ENCODE measurements at places on chromosomes 16 and 17.

- DNase-seq: no peak
Measured at GRCh38 chr16:31077592-31078396, 3.6 kb downstream of the ZNF646 start.

- DNase-seq: no peak
Measured at GRCh38 chr17:37506678-37507077, 17.0 kb downstream of the DUSP14 start.

DNA sequence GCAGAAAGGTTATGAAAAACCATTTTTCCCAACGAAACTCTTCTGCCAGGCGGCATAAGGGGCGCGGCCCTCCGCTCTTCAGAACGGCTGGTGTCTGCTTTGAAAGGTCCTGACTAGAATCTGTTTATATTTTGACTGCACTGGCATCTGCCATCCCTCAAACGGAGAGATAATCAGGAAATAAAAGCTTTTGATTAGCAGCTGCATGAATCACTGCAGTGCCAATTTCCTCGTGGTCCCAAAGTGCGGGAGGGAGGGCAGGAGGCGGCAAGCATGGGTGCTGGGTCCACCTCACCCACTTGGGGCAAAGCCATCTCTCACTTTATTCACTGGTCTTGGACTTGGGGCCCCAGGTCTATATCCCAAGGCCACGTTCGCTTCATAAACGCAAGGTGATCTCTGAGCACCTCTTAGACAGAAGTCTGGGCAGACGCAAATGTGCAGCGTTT is 49.7 kb downstream of the TBC1D16 start:
- no peak for DNase-seq

DNA sequence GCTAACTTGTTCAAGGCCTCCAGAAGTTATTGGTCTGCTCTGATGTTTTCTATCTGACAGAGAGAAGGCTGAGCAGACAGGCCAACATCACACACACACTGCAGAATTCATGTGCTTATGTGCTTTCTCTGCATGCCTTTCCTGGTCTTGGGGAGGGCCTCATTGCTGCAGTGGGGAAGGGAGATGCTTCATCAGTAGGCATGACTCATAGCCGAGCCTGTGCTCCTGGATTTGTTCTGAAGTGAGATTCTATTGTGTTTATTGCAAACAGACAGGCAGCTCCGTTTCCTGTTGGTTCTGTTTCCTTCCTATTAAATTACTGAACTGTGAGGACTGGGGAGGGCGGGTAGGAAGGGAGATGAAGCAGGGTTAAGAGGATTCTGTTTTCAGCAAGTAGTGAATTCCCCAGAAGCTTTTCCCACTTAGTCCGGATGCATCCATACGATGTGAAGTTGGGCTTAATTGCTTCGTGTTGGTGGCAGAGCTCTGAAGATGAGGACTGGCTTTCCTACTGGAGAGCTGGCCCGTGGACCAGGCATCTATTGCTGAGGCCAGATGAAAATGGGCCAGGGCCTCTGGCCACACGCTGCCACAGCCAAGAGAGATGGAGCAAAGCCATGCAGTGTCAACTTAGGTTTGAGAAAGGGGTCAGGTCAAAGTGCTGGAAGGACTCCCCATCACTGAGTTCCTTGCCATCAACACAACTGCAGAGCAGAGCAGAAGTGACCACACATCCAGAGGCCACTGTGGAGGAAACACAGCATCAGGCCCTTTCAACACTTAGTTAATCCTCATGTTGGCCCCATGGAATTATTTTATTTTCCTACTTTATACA is 179.3 kb downstream of the UTP18 start:
- DNase-seq: no peak

DNA sequence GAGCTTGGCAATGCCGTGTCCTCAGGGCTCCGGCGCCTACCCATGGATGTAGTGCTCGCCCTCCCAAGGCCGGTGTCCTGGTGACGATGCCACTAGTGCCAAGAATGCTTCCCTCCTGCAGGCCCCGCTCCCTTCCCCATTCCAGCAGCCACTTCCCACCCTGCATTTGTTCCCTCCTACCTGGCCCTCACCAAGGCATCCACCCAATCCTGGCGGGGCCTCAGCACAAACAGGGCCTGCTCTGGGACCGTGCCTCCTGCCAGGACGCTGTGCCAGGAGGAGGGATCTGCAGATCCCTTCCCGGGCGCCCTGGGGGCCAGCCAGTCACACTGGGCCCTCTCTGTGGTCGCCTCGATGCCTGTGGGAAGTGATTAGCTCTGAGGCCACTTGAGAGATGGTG is 25.1 kb downstream of the ABR start:
- no peak for DNase-seq

- no peak for DNase-seq
Measured at GRCh38 chr17:64355536-64356303, 34.9 kb downstream of the PECAM1 start.

- DNase-seq: no peak
Measured at GRCh38 chr16:89056592-89056991, 37.1 kb upstream of the ACSF3 start.

DNA sequence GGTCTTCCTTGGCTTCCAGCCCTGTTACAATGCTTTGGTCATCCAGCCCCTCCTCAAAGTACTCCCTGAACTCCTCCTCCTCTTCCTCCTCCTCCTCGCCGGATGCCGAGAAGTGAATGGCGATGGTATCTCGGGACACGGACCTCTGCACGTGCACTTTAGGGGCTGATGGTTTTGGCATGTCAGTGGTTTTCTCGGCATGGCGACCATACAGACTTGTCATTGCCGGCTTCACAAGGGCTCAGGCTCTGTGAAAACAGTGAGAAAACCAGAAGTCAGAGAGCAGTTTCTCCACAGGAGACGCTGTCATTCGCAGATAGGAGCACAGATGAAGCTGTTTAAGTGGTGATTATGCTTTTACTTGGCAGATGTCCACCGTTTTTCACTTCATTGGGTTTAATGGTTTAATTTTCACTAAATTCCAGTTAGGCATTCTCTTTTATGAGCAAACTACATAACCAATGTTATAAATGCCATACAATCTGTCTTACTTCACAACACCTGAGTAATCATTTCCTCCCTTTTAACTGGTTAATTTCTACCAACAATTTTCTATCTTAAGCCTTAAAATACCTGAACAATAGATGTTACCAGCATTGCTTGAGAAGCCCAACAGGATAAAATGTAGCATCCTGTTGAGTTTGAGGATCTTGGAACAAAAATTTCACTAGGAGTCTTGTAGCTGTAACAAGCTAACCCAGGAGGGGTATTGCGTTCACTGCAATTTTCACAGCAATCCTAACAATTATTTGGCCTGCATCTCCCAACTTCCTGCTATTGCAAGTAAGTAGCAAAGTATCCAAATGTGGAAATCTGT is 48.9 kb downstream of the TEX2 start:
- no peak for DNase-seq

GRCh38 chr16:57265850-57266530 is 18.5 kb downstream of the PLLP start:
- peak; percentile 47 for DNase-seq

DNA sequence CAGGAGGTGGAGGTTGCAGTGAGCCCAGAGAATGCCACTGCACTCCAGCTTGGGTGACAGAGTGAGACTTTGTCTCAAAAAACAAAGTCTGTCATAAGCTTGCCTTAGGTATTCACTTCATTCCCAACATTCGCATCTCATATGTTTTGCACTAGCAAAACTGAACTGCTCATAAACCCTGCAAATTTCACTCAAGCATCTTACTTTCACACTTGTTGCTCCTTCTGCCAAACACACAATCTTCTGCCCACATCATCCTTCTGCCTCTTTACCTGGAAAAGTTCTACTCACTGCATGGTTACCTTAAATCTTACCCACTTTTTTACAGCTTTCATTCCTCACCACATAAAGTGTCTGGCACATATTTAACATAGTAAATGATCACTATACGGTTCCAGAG is 152.5 kb downstream of the USP22 start:
- DNase-seq: no peak

GRCh38 chr16:1093284-1094123 is 2.5 kb downstream of the C1QTNF8 start:
- no peak for DNase-seq

DNA sequence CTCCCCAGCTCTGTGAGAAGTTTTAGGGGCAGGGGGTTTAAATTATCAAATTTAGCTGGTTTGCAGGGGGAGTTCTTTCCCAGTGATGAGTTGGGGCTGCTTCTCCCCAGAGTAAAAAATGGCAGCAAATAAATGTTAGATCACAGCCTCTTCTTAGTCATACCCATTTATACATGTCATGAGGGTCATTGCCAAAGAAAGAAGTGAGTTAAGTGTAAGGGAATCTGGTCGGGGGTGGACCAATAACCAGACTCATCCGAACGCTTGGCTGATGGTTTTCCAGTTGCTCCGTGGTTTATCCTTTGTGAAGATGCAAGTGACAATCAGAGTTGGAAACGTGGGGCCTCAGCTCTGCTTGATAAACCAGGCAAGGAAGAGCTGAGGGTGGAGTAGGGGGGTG is 87.1 kb downstream of the PLXDC1 start:
- no peak for DNase-seq

DNA sequence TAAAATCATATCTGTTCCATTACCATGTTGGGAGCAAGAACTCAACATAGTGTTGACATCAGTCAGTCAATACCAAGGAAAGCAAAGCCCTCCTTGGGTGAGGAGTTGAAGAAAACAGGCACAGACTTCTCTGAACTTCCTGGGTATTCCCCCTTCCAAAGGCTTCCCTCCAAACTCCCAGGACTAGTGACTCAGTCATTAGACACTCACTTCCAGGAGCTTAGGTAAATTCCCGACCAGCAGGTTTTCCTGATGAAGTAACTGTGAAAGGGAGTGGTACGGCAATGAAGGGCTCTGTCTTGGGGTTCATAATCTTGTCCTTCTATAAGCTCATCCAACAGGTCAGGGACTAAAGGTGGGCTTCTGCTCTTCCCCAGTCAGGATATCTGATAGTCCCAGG is 293.8 kb upstream of the AXIN2 start:
- DNase-seq: no peak

- no peak for DNase-seq
Measured at GRCh38 chr16:85634747-85635544, 21.8 kb downstream of the GSE1 start.

DNA sequence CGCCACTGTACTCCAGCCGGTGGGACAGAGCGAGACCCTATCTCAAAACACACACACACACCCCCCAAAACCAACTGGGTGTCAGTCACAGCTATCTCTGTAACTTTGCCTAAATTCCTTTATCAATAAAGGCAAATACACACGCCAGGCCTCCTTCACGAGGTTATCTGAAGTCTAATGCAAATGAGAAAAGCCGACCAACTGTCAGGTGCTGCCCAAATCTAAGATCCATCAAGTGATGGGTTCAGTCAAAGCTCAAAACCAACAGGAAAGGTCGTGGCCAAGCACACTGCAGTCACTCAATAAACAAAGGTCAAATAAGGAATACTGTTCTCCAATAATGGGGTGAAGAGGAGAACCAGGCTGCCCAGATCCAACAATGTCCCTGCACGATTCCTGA is 1.1 kb downstream of the ANKFY1 start:
- DNase-seq: no peak

DNA sequence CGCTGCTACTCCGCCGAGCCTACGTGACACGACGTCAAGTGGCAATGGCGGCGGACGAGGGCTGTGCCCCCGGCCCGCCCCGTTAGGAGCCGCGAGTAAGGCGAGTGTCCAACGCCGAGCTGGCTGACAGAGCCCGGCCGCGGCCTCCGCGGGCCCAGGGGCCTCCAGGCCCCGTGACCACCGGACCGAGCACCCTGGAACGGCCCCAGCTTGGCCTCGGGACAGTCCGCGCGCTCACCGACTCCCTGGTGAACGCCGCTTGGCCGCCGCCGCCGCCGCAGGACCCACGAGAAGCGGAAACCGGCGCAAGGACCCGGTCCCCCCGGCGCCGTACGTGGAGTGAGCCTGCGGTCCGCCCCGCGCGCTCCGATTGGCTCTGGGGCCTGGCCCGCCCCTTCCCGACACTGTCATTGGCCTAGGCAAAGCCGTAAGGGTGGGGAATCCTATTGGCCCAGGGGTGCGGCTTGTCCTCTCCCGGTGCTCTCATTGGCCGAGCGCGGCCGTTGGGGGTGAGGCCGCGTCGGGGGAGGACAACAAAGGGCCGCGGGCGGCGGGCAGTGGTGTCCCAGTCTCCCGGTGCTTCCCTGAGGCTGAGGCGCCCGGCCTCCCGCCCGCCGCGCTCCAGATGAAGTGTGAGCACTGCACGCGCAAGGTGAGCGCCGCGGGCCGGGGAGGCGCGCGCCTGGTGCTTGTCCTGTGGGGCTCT is at the start of gene NARF:
TSS of gene NARF (plus strand) at position 563 of the 706 bp plus-strand sequence. CDS start at position 626, 63 bp downstream.
- peak; percentile 98 for DNase-seq

DNA sequence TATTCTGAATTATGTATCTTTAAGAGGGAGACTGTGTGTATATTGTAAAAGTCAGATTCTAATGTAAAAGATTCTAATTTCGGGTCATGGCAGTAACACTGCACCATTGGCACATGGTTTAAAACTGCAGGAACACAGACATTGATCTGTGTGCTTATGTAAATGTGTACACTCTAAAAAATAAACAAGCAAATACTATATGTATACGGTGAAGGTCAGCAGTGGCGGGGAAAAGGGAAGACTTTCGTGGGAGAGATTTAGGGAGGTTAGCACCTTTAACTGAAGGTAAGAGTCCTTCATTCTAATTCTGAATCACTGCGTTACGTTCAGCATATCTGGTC is 157.8 kb upstream of the FAM20A start:
- DNase-seq: no peak

DNA sequence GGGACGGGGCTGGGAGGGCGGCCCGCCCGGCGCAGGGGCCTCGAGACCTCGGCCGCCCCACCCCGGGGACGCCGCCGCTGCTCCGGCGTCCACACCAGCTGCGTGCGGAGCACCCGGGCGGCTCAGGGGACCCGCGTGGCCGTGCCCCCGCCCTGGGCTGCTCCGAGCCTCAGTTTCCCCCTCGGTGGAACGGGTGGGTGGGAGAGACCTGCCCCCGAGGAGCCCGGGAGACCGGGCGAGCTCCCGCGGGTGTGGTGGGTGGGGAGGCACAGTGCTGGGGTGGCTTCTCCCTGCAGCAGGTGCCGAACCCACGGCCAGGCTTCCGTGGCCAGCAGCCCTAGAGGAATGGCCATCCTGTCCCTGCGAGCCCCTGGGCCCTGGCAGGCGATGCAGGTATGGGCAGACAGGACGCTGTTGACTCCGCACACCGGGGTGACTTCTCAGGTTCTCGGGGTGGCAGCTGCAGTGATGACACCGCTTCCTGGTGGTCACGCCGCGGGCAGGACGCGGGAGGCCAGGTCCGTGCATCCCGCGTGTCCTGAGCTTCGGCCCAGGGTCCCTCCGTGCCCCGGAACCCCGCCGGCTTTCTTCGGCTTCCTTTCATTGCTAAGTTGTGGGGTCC is 677 bp downstream of the DEF8 start:
- DNase-seq: no peak

DNA sequence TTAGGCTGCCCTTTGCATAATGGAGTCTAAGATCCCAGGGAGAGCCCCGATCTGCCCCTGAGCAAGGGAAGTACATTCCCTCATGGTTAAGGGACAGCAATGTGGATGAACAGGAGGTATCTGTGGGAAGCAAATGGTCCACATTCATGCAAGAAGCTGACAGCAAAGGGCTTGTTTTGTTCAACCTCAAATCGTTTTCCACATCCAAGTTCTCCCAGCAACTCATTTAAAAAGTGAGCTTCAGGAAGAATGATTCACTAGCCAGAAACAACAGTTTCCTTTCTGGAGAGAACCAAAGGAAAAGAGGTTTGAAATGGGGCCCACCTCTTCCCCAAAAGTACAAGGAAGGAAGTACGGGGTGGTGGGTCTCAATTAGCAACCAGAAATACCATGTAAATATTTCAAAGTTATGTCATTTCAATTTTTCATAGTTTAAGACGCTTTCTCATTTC is 9.4 kb downstream of the HSPB9 start:
- no peak for DNase-seq

Measured in NCI-H460 (cell line).